Esophagus muscularis mucosa (tissue), 4 donors: ENCODE measurements at places on chromosomes 5 and 9.

DNA sequence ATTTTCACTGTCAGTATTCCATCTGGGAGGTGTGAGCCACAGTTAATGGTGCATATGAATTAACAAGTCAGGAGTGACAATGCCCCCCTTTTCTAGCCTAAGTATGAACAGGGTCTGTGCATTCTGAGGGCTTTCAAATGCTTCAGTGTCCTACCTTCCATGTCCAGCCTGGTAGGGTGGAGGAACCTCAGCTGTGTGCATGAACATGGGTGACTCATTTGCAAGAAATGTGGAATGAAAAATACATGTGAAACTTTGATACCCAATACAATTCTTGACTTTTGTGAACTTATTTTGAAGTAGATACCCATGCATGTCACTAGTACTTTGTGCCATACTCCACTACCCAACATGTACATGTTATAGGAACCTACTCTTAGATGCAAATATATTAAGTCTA is 375.8 kb downstream of the SEMA5A start:
- DNase-seq = peak; percentile 60

GRCh38 chr9:26939955-26940711 is 6.9 kb downstream of the PLAA start:
- no peak for DNase-seq

GRCh38 chr5:130937046-130937445 is 228.0 kb downstream of the HINT1 start:
- no peak for DNase-seq

DNA sequence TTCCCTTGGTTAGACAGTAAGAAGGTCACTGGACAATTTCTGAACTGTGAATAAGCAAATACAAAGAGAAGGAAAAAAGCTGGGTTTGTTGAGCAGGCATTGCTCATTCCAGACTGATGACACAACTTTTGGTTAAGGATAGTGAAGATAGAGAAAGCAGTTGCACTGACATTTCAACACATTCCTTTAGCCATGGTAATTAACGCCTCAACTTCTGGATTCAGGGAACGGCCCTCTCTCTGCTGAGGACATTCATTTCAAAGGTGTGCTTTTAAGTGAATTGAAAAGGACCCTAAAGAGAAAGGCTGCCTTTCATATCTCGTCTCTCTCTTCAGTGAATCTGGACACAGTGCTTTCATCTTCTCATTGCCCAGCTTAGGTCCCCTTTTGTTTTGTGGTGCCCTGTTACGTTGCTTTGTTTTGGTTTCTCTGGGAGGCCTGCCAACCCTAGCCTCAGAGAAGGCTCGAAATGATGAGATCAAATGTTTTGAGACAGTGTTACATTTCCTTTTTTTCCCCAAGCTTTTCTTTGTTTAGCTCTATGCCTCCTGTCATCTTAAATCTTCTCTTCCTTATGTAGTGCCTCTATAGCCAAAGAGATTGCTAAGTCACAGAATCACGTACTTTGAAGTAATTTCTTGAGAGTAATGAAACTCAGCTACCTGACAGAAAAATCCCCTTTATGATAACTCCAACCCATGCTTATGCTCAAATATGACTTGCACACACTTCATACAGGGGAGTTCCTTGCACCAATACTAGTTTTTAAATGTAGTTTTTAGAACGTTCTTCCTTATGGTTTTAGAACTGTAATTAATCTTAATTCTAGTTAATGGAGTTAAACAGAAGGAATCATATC is 94.4 kb upstream of the IFNE start:
- no peak for DNase-seq

DNA sequence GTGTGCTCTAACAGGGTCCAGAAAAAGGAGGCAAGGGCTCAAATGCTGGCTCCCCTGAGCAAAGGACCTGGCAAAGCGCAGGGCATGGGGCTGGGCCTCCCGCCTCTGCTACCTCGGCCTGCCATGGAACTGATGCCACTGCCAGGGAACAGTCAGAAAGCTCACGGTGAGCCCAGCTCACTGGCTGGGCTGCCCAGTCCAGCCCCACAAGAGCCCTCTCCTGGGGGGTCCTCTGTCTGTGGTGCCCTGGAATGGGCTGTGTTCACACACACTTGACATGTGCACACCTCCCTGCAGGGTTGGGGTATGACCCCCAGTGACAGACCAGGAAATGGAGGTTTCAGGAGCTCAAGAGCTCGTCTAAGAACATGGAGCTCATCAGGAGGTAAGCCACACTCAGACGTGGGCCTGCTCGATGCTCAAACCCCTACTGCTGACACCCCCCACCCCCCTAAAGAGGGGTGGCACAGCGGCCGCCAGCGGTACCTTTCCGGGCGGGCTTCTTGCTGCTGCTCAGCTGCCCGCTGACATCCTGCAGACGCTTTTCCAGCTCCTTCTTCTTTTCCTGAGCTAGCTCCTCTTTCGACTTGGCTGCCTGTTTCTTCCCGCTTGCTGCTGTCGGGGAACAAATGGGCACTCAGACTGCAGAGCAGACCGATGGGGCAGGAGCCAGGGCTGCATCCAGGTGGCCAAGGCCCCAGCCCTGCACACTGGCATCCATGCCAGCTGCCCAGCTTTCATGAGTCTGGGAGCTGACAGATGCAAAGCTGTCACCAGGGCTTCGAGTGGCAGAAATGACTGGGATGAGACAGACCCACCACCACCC is 9.1 kb downstream of the BRD3OS start:
- no peak for DNase-seq

DNA sequence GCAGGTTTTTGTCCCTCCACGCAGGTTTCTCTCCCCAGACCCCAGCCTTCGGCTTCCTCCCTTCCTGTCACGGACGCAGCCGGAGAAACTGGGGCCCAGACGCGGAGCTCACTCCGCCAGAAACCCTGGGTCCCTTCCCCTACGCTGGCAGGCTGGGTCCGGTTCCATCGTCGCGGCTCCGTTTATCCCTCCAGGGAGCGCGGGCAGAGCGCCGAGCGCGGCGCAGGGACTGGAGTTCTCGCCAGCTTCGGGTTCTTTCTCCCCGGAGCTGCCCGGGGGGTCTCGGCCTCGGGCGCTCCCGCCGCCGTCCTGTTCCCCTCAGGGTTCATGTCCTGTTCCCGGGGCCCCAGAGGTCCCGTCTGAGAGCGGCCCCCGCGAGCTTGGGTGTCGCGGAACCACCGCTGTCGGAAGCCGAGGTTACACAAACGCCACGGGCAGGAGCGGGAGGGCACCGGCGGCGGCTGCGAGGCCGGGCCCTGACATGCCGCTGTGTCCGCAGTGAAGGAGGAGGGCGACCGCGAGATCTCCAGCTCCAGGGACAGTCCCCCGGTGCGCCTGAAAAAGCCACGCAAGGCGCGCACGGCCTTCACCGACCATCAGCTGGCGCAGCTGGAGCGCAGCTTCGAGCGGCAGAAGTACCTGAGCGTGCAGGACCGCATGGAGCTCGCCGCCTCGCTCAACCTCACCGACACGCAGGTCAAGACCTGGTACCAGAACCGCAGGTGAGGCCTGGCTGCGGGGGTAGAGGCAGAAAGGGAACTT is 4.6 kb downstream of the BARHL1 start:
- DNase-seq = no peak

DNA sequence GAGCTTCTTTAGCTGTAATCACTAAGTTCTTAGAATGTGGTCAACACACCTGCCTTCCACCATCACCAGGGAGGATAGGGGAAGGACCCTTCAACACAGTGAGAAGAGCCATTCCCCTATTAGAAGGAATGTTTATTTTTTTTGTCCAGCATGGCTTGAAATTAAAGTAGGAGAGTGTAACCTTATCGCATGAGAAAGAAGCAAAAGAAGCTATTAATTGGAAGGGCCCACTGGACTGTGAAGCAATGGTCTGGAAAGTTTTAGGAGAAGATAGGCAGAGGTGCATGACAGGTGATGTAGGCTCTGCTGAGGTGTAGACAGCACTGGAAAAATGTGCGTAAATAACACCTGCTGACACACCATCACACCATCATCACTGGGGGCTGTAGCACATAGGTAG is 1526.0 kb downstream of the MAT2B start:
- DNase-seq = no peak

DNA sequence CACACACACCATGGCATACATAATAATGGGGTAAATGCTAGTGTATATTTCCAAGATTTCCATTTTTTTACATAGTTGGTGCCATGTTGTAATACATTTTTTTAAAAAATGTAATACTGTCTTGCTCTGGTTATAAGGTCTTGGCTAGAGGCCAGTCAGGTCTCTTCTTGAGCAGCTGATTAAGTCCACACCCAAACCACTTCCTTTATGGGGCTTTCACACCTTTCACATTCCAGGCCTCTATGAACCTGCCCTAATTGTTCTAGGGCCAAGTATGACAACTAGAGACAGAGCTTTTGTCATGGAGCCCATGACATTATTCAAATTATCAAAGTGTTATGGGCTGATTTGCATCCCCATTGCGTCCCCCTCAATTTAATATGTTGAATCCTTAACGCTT is 495.6 kb upstream of the CTNND2 start:
- no peak for DNase-seq

GRCh38 chr5:115435778-115436712 is 108.5 kb downstream of the FEM1C start:
- DNase-seq = no peak

DNA sequence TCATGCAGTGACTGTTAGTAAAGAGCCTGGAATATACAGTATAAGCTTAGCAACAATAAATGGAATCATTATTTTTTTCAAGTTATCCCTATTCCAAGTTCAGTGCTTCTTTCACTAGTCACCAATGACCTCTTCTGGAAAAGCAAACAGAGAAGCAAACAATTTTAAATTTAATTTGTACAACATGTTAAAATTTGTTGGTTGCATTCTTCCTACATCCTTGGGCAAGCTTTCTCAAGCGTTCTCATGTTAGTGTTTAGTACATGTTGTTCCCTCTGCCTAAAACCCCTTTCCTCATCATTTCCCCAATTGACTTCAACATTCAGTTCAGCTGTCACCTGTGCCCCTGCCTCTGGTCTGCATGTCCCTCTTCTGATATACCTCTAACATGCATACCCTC is 123.4 kb downstream of the SEC61B start:
- DNase-seq = no peak

DNA sequence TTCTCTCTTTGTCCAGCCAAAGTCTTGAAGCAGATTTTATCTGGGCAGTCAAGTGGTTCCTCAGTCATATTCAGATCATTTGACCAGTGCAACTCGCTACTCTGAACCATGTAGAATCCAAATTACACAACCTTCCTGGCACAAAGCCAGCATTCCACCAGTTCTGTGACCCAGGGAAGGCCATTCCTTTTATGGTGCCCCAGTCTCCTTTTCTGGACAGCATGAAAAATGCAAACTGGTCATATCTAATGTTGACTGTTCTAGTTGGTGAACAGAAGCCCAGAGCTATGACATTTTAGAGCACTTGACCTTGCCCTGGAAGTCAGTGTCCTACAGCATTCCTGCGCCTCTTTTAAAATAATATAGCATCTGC is 364.6 kb downstream of the BRINP1 start:
- peak; percentile 94 for DNase-seq

GRCh38 chr5:68565427-68565826 is 349.9 kb downstream of the PIK3R1 start:
- DNase-seq = no peak

DNA sequence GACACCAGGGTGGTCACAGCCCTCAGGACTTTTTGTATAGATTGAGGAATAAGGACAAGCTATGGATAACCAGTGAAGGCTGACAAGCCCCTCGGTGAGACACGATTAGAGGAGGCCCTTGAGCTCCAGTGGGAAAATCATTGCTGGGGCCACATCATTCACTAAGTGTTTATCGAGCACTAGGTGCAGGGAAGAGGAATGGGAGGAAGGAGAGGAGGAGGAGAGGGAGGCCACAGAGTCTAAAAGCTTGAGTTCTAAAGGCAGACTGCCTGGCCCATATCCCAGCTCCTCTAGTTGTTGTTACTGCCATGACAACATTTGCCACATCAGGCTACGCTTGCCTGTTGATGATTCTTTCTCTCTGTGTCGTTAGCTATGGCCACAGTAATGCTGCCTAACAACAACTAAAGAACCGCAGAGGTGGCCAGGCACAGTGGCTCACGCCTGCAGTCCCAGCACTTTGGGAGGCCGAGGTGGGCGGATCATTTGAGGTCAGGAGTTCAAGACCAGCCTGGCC is 37.6 kb downstream of the NKX2-5 start:
- no peak for DNase-seq

GRCh38 chr5:111224561-111225345 is 569 bp downstream of the CAMK4 start:
- DNase-seq = no peak

DNA sequence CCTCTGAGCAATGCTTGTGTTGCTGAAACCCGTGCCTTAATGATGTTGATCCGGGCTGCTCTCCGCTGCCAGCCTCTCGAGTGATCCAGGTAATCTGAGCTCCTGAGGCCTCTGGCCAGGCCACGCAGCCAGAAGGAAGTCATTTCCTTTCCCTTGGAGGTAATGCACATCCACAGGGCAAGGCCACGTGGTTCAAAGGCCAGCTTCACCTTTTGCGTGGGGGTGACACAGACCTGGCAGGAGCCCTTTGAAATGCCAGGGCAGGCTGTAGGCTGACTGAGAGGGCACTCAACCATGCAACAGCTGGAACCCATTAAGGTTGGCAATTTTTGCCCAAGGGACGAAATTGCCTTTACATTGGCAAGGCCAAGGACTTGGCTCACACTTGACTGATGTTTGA is 80.4 kb downstream of the LIX1 start:
- no peak for DNase-seq

DNA sequence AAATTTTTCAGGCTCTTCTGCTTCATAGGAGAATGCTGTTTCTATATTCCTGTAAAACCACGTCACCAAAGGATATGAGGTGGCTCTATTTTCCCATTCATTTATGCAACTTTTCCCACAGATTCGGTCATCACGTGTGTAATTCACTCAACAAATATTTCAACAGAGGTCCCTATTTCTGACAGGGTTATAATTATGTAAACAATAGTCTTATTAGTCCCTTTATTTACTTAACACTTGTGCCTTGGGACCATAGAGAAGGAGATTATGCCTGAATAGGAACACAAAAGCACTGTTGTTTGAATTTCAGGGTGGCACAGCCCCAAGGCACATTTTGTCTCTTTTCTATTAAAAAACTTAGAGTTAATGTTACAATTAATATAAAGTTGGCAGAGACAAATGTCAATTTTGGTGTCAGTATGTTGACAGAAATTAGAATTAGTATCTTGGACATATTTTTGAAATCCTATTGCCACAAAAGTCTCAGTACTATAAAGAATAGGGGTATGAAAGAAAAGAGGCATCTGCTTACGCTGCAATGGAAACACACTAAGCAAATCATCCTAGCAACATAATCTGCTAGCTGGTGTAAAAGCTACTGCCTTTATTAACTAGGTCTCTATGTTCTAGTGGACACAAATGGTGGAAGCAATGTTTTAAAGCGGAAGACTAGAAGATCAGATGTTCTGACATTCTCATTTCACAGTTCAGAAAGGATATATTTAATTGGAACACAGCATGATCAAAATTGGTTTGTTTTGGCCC is 229.1 kb upstream of the TBCA start:
- no peak for DNase-seq

GRCh38 chr9:3863111-3863528 is 337.3 kb upstream of the RFX3 start:
- DNase-seq = no peak

GRCh38 chr9:104871961-104872527 is 55.9 kb downstream of the ABCA1 start:
- DNase-seq = no peak
